Karpas-422 (cell line): ENCODE measurements at places on chromosomes 2 and 18. TPM values are rescaled to one million over a fixed set of nuclear protein-coding genes. Genes with fewer than 3 reads are reported as not detected.
A peak's percentile ranks its signal among the peaks of the same experiment; 100 is the strongest.

The KIAA2012 gene
- total RNA-seq = 0.29 and 0.89 TPM in 2 replicates

The ACMSD gene
- total RNA-seq = not detected in 2 replicates

The CHAC2 gene
- total RNA-seq = 9.8 and 21.3 TPM in 2 replicates

The MYO5B gene
- total RNA-seq = 0.97 TPM in 1 of 2 replicates, not detected in the other

GRCh38 chr2:188256420-188256819 lies 35.3 kb upstream of the GULP1 start:
- DNase-seq = no peak

DNA sequence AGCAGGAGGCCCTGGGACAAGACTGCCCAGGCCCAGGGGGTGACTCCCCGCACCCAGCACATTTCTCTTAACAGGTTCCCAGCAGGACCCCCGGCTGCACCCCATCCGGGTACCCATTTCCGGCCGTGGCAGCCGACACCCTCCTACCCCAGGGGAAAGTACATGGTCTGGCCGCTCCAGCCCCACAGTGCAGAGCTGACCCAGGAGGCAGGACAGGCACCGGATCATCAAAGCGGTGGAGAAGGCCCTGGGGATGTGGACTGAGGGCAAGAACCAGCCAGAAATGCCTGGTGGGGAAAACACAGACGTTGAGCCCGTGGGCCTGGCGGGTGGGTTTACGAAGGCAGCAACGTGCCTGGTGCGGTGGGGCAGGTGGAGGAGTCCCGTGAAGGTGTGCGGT lies 79.5 kb upstream of the GPC1 start:
- DNase-seq = no peak

- DNase-seq = no peak
These were observed 27.5 kb upstream of the C18orf32 start for GRCh38 chr18:49514577-49514976.

DNA sequence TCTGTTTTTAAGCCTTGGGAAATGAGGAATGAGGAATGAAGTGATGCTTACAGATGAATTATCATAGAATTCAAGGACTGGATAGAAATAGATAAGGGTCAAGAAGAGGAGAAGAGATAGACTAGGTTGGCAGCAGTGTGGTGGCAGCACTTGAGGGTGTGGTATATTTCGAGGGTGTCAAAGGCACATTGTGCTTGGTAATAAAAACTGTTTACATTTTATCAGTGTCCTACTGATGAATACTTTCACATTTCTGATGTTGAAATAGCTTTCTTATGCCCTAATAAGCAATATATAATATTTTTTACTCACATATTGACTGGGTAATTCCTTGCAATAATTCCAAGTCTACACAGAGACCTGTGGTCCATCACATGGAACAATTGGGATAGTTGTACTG lies 3.4 kb downstream of the TFPI start:
- DNase-seq = no peak

- DNase-seq = peak; percentile 77
These were observed at the start of gene FN1 for GRCh38 chr2:215435870-215436704. Gene FN1 (minus strand): TSS chr2:215436068. CDS start chr2:215435802, 266 bp downstream.

- peak; percentile 97 for DNase-seq
These were observed 37.0 kb upstream of the TMEM18 start for GRCh38 chr2:714005-714741.

DNA sequence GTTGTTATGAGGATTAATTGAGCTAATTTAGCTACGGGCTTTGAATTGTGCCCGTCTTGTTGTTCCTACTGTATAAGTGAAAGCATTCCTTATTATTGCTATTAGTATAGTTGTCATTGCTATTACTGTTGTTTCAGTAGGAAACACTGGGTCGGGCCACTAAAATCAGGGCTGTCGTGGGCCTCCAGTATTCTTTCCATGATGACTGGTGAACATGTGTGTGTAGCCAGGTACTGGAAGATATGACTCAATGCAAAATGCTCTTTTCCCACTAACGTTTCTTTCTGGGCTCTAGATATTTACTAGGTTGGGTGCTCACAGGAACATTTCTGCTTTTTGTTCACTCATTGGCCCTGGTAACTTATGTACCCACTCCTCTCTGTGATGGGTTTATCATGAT lies 4.9 kb downstream of the TTL start:
- DNase-seq = no peak

GRCh38 chr2:97752342-97753334 lies 39.3 kb downstream of the ZAP70 start:
- no peak for DNase-seq

- DNase-seq = peak; percentile 79
These were observed 18.5 kb downstream of the PMAIP1 start for GRCh38 chr18:59918320-59918755.

GRCh38 chr2:182444170-182444569 lies 17.3 kb upstream of the PDE1A start:
- DNase-seq = no peak
